Transverse colon (tissue), 4 donors: ENCODE measurements at places on chromosomes 6 and 20. TPM values are rescaled to one million over a fixed set of nuclear protein-coding genes. Genes with fewer than 3 reads are reported as not detected.
A peak's percentile ranks its signal among the peaks of the same experiment; 100 is the strongest.

DNA sequence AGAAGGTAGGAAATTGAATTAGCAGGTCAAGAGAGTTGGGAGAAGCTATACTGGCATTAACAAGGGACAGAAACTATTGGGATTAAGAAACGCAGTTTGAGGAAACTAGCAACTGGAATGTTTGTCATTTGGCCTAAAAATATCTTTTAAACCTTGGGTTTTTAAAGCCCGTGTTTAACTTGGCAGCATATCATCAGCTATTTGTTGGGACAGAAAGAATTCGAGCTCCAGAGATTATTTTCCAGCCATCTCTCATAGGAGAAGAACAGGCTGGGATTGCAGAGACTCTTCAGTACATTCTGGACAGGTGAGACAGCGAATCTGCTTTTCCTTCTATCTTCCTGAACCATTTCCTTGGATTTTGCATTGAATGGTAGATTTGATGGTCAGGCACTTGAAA lies 17.8 kb downstream of the ACTR5 start:
- H3K27me3 ChIP-seq: no peaks in the 10 kb centered on the region
- H3K36me3 ChIP-seq: peaks cover 22% of the 10 kb centered on the region
- no peaks in the 10 kb centered on the region for H3K4me1 ChIP-seq
- no peak overlapping the region for H3K4me3 ChIP-seq

Gene SIM1
- not detected for total RNA-seq

DNA sequence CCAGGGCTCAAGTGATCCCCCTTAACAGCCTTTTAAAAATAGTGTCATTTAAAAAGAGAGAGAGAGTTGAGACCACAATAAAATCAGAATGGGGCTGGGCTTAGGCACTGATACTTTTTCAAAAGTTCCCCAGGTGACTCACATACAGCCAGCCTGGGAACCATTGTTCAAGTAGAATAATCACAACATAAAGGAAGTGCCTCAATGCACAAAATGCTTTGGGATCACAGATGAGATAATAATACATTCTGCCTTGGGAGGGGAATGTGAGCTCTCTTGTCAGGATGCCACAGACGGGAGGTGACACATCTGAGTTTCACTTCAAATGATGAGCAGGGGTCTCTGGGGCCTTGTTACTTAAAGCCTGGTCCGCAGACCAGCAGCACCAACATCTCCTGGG lies 34.0 kb upstream of the GABRR1 start:
- no peaks in the 10 kb centered on the region for H3K27me3 ChIP-seq
- H3K36me3 ChIP-seq: no peaks in the 10 kb centered on the region
- no peak for DNase-seq
- H3K4me3 ChIP-seq: no peak overlapping the region

- peak; percentile 76 for DNase-seq
- H3K27ac ChIP-seq: peak overlapping the region; percentile 95
- H3K27me3 ChIP-seq: no peaks in the 10 kb centered on the region
- H3K4me1 ChIP-seq: peaks cover 31% of the 10 kb centered on the region
- peak overlapping the region; percentile 85 for H3K4me3 ChIP-seq
These were observed 782 bp downstream of the MAP3K5 start for GRCh38 chr6:136791296-136792094.

DNA sequence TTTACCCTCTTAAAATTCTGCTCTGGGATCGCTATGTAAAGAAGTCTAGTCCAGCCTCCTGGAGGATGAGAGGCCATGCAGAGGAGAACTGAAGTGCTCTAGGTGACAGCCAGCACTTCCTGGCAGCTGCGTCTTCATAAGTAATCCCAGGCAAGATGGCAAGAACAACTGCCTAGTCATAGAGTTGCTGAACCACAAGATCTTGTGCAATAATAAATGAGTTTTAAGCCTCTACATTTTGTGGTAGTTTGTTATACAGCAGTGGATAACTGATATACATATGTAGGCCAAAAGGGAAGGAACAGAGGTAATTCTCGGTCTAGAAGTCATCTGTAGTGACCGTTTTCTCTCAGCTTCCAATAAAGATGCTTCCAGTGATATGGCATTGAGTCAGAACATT lies 103.8 kb upstream of the FLRT3 start:
- no peak for DNase-seq
- H3K4me3 ChIP-seq: no peak overlapping the region
- no peaks in the 10 kb centered on the region for H3K36me3 ChIP-seq
- no peak overlapping the region for H3K27ac ChIP-seq
- no peaks in the 10 kb centered on the region for H3K27me3 ChIP-seq

GRCh38 chr20:46802722-46803121 lies 91.9 kb upstream of the EYA2 start:
- H3K4me3 ChIP-seq: no peak overlapping the region
- no peaks in the 10 kb centered on the region for H3K27me3 ChIP-seq
- H3K36me3 ChIP-seq: no peaks in the 10 kb centered on the region
- no peak overlapping the region for H3K27ac ChIP-seq
- DNase-seq: no peak

DNA sequence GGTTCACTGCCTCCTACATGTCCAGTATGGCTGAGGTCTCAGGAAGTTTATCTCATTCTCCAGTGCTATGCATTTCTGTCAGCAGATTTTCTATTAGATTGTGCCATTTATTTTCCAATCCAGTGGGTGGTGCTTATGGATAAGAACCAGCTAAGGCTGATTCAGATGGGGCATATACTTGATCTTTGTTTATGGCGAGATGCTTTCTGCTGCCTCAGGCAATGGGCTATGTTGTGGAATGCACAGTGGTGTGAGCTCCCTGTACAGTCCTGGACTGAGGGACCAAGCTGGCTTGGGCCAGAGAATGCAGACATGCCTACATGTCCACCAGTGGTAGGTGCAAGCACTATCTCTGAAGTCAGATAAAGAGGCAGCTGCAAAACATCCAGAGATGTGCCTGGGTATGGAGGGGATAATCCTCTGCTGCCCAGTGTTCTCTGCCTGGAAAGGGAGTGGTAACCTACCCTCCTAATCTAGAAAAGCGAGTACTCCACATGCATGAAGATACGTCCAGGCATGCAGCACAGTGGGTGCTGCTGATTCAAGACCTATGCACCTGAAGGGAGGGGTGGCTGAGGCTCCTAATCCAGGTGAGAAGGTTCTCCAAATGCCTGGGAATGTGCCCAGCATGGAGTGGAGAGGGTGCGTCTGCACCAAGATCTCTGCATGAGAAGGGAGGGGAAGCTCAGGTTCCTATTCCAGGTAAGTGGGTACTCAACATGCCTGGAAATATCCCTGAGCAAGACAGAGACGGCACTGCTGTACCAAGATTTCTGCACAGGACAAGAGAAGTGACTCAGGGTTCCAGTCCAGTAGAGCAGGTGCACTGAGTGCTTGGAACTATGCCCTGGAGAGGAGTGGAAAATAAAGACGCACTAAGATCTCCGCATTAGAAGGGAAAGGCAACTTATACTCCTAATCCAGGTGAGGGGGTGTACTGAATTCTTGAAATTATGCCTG lies 9.4 kb downstream of the CST4 start:
- no peak overlapping the region for H3K27ac ChIP-seq
- no peaks in the 10 kb centered on the region for H3K4me1 ChIP-seq
- H3K27me3 ChIP-seq: no peaks in the 10 kb centered on the region
- DNase-seq: no peak
- H3K36me3 ChIP-seq: no peaks in the 10 kb centered on the region

Gene CD40
- 4.1 TPM for total RNA-seq

- no peaks in the 10 kb centered on the region for H3K36me3 ChIP-seq
- H3K27me3 ChIP-seq: no peaks in the 10 kb centered on the region
- no peak for DNase-seq
These were observed 137.6 kb upstream of the RIN2 start for GRCh38 chr20:19620446-19620845.
